CD4-positive, alpha-beta T cell treated with Interleukin-17A for 1 hour (primary cell): ENCODE measurements at places on chromosomes 3 and 15.

DNA sequence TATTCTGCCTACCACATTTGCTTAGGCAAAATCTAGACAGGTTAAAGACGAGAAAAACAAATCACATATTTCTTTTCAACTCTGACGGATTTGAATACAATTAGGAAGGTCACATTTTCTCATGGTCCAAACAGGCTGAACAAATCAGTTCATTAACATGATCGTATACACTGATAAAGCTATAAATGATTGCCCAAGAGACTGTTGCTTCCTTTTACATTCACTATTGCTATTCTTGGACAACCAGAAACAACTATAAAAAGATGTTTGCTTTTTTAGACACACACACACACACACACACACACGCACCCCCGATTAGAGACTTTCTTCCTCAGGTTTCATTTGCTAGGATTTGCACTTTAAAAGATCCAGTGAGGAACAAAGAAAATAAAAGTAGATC, 122.3 kb upstream of the BHLHE40 start:
- DNase-seq, result no peak

GRCh38 chr3:43957553-43957952, 266.8 kb downstream of the ABHD5 start:
- DNase-seq, result no peak

GRCh38 chr3:65483480-65483879, 555.2 kb downstream of the MAGI1 start:
- no peak for DNase-seq

DNA sequence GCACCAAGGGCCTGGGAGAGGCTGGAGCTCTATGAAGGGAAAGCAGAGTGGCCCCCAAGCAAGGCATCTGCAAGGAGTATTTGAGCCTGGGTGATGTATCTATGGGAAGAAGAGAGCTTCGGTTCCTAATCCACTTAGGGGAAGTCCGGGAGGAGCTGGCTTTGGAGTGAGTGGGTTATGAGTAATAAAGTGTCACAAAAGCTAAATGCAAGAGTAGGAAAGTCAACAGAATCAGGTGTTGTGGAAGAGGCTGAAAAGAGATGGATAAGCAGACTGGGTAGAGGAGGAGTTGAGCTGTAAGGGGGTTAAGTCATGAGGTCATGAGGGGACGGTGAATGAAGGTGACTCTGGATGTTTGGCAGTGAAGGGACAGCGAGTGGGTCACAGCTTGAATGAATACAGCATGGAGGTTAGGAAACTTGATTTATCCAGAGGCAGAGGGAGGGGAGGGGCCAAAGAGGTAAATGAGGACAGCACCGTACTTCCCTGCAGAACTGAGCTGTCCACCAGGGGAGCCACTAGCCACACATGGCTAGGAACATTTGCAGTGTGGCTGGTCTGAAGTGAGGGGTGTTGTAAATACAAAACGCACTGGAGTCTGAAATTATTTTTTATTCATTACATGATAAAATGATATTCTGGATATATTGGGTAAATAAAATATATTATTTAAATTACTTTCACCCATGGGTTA, 83.3 kb downstream of the ADCY5 start:
- DNase-seq, result no peak

- DNase-seq, result no peak
Measured at GRCh38 chr15:34753236-34753894, 1.4 kb downstream of the GJD2 start.

DNA sequence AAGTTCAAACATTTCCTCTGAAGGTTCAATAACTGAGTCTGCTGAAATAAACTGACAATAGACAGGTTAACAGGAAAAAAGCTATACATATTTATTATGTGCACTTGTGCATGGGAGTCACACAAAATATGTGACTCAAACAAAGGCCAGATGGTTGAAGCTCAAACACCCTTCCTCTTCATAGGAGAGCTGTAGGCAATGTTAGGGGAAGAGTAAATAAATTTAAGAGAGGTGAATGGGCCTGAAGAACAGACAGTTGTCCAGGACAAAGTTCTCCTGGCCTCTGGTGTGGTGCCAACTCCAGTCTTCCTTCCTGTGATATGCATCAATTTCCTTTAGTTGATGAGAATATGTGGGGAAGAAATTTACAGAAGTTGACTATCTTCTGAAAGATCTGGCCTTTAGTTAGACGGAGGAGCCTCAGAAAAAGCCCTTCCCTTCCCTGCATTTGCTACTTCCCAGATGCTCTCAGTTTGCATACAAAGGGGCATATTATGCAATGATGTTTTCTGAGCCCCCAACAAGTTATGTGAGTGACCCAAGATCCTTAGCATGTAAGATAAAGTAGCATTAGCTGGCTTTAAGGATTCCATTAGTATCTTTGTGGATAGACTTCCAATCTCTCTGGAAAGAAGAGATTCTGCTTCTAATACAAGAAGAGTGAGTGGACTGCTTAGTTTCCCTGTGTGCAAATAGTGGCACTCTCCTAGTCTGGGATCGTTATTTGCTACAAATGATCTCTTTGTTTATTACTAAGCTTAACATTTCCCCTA, 96.4 kb upstream of the IGSF10 start:
- DNase-seq, result no peak

DNA sequence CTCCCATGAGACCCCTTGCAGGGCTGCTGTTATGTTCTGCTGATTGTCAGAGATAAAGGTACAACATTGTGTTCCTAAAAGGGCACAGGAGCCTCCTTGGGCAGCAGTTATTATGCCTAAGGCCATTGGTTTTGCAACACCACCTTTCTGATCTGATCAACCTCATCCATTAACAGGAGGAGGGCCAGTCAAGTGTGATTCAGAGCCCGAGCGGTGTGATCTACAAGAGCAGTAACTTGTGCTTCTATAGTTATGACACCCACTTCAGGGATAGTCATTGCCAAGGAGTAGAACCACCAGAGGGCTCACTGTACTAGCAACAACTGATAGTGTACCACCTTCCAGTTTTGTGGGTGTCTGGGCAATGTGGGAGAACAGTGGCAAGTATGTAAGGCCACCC, 1457.9 kb upstream of the CADM2 start:
- no peak for DNase-seq

DNA sequence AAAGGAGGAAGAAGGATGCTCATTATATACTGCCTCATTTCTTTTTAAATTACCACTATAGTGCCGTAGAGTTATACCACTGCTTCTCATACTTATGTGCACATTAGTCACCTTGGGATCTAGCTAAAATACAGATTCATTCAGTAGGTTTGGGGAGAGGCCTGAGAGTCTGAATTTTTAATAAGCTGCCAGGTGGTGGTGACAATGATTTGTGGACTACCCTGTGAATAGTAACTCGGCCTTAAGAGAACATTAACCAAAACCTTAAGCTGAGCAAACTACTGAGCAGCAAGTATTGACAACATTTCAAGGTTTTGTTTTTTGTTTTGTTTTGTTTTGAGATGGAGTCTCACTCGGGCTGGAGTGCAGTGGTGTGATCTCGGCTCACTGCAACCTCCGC, 19.8 kb downstream of the UBA5 start:
- DNase-seq, result no peak
